ENCODE measurements at places on chromosomes 11 and 22. TPM values are rescaled to one million over a fixed set of nuclear protein-coding genes. Genes with fewer than 3 reads are reported as not detected.

- no peaks in the 10 kb centered on the region for H3K36me3 ChIP-seq
- DNase-seq: no peak
- no peak overlapping the region for H3K4me3 ChIP-seq
- H3K4me1 ChIP-seq: peaks cover 35% of the 10 kb centered on the region
- H3K27ac ChIP-seq: no peak overlapping the region
These were observed 16.1 kb downstream of the PHF21A start for GRCh38 chr11:46105134-46105628.

The DDI1 gene
- total RNA-seq: not detected

DNA sequence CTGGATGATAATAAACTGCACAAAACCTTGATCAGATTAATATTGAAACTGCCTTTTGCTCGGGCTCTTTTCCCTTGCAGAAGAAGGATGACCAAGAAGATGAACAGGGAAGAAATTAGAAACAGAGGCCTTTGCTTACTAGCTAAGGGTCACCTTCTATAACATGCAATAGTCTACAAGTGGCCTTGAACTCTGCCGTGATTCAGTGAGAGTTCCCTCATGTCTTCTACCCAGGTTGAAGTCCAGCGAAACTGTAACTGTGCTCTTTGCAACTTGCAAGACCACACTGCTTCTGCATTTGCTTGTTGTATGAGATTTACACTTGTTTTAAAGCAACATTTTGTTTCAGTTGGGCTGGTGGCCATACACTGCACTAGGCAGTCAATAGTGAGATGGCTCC lies 108.4 kb downstream of the IGLL1 start:
- no peak for DNase-seq
- no peaks in the 10 kb centered on the region for H3K4me1 ChIP-seq
- no peak overlapping the region for H3K27ac ChIP-seq
- no peak overlapping the region for H3K4me3 ChIP-seq
- H3K36me3 ChIP-seq: no peaks in the 10 kb centered on the region

The SEZ6L gene
- total RNA-seq: not detected

DNA sequence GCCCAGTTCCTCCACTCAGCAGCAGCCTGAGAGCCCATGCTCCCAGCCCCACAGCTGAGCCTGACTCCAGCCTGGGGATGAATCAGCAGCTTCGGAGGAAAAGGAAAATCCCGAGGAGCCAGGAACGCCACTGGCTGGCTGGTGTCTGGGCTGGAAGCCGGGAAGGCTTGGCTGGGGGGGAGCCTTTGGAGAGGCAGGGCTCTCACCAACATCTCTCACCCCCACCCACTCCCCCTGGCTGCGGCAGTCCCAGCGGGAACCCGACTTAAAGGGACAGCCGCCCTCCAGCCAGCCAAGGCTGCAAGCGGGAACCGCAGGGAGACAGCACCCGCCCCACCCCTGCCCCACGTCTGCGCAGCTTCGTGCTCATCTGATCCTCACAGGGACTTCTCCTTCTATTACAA lies 28.4 kb downstream of the KIAA0930 start:
- DNase-seq: no peak
- no peak overlapping the region for H3K4me3 ChIP-seq
- no peaks in the 10 kb centered on the region for H3K27me3 ChIP-seq
- no peaks in the 10 kb centered on the region for H3K36me3 ChIP-seq

The DEUP1 gene
- total RNA-seq: not detected

DNA sequence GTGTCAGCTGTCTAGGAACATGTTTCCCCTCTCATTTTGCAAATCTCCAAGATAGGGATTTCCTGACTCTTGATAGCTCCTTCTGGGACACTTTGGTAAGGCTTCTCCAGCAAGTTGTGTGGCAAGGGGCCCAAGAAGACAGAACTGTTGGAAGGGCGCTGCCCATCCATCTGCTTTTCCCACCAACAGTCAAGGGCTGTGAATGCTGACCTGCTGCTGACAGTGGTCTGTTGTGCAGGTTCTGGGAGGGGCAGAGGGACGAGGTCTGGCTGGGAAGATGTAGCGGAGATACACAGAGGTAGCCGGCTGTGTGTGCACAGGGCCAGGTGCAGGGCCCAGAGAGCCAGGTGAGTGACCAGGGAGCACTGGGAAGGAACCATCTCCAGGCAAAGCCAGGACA lies 12.2 kb downstream of the BCR start:
- H3K36me3 ChIP-seq: no peaks in the 10 kb centered on the region
- no peaks in the 10 kb centered on the region for H3K27me3 ChIP-seq
- no peak overlapping the region for H3K27ac ChIP-seq
- H3K4me1 ChIP-seq: peaks cover 30% of the 10 kb centered on the region
- no peak for DNase-seq
- no peak overlapping the region for H3K4me3 ChIP-seq

DNA sequence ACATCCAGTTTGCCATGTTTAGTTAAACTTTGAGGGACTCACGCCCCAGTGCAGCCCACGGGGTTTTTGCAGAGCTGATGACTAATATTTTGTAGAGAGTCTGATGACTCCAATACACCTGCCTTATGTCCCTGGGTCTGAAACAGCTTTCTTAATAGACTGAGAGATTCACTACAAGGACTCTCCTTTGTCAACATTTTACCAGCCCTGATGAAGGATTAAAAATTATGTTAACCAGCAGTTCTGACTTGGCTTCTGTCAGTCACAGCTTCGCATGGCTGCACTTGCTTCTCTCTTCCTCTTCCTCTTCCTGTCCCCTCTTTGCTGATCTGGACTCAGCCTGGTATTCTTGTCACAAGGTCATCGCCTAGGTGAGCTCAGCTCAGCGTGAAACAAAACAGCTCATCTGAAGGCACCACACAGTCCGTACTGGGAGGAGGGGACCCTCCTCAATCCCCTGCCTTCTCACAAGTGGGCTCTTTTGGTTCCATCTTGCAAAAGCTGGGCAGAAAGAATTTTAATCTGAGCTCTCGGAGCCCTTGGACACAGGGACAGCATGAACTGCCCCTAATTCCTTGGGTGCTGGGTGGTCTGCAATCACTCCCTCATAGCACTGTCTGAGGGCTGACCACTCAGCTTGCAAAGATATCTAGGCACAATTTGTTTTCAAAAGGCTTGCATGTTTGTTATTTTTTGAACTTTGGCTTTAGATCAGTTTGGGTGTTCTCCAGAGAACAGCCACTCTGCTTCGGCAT lies 38.1 kb upstream of the POU2AF1 start:
- peaks cover 60% of the 10 kb centered on the region for H3K4me1 ChIP-seq
- H3K27me3 ChIP-seq: no peaks in the 10 kb centered on the region
- peak overlapping the region; percentile 16 for H3K27ac ChIP-seq

The KDELR3 gene
- 0.37 TPM for total RNA-seq

The KIRREL3 gene
- total RNA-seq: not detected

- DNase-seq: no peak
- no peak overlapping the region for H3K27ac ChIP-seq
- peaks cover 4% of the 10 kb centered on the region for H3K4me1 ChIP-seq
- no peak overlapping the region for H3K4me3 ChIP-seq
- H3K27me3 ChIP-seq: peaks cover 21% of the 10 kb centered on the region
These were observed 46.0 kb upstream of the WNT7B start for GRCh38 chr22:46022881-46023512.

- no peak overlapping the region for H3K27ac ChIP-seq
- DNase-seq: no peak
- H3K36me3 ChIP-seq: no peaks in the 10 kb centered on the region
- H3K27me3 ChIP-seq: peaks cover 17% of the 10 kb centered on the region
- H3K4me3 ChIP-seq: no peak overlapping the region
These were observed 28.4 kb downstream of the CDON start for GRCh38 chr11:126034039-126034932.

DNA sequence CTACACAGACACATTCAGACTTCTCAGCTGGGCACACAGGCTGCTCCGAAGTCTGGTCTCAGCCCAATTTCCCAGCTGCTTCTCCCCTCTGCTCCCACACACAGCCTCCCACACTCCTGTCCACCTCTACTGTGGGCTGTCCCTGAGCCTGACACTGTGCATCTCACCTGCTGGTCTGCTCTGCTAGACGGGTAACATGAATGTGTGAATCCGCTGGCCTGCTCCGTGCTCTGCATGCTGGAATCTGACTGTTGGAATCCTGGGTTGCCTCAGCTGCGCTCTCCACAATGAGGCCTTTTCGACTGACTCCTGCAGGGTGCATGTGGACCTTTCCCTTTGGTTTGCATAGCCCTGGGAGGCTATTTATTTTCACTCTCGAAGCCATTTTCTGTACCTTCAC lies 489.5 kb upstream of the B3GAT1 start:
- no peaks in the 10 kb centered on the region for H3K4me1 ChIP-seq
- H3K27ac ChIP-seq: no peak overlapping the region
- DNase-seq: no peak
- peaks cover 49% of the 10 kb centered on the region for H3K27me3 ChIP-seq
- H3K4me3 ChIP-seq: no peak overlapping the region

DNA sequence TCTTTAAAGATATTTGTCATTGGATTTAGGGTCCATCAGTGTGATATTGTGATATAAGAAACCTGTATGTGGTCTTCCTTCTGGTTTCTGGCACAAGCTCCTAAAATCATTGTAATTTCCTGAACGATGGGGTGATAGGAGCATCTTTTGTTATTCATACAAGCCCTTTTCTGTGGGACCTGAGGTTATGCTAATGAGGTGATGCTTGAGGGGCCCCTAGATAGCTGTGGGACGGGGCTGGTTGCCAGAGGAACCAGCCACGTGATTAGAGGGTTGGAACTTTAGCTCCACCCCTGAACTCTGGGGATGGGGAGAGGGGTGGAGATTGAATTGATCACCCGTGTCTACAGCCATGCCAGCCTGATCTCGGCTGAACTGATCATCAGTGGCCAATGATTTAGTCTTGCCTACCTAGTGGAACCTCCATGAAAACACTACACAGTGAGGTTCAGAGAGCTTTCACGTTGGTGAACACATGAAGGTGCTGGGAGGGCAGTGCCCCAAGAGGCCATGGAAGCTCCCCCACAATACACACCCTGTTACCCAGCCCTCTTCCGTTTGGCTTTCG lies 62.8 kb downstream of the BCR start:
- no peaks in the 10 kb centered on the region for H3K27me3 ChIP-seq
- H3K36me3 ChIP-seq: peaks cover 2% of the 10 kb centered on the region
- DNase-seq: peak; percentile 83
- H3K4me1 ChIP-seq: peaks cover 80% of the 10 kb centered on the region
- peak overlapping the region; percentile 84 for H3K4me3 ChIP-seq

GRCh38 chr11:20111871-20112270 lies 48.4 kb downstream of the DBX1 start:
- no peak overlapping the region for H3K4me3 ChIP-seq
- H3K27me3 ChIP-seq: peaks cover 15% of the 10 kb centered on the region
- DNase-seq: no peak
- H3K27ac ChIP-seq: no peak overlapping the region
- peaks cover 7% of the 10 kb centered on the region for H3K4me1 ChIP-seq

GRCh38 chr22:35192129-35192918 lies 65.0 kb upstream of the HMGXB4 start:
- H3K27me3 ChIP-seq: no peaks in the 10 kb centered on the region
- no peak overlapping the region for H3K27ac ChIP-seq
- H3K4me1 ChIP-seq: no peaks in the 10 kb centered on the region
- no peak for DNase-seq
- H3K36me3 ChIP-seq: peaks cover 3% of the 10 kb centered on the region

The C22orf31 gene
- not detected for total RNA-seq

The SOX10 gene
- total RNA-seq: not detected

The ANO9 gene
- total RNA-seq: 56.5 TPM

The STARD10 gene
- total RNA-seq: 31.9 TPM

- DNase-seq: no peak
- peaks cover 32% of the 10 kb centered on the region for H3K4me1 ChIP-seq
- no peak overlapping the region for H3K27ac ChIP-seq
- H3K4me3 ChIP-seq: no peak overlapping the region
- peaks cover 7% of the 10 kb centered on the region for H3K36me3 ChIP-seq
These were observed 30.9 kb upstream of the CREB3L1 start for GRCh38 chr11:46246521-46246920.
